ENCODE measurements at places on chromosomes 7 and 10.
A peak's percentile ranks its signal among the peaks of the same experiment; 100 is the strongest.

- DNase-seq = no peak
These were observed 62.6 kb downstream of the CCNY start for GRCh38 chr10:35398908-35399307.

DNA sequence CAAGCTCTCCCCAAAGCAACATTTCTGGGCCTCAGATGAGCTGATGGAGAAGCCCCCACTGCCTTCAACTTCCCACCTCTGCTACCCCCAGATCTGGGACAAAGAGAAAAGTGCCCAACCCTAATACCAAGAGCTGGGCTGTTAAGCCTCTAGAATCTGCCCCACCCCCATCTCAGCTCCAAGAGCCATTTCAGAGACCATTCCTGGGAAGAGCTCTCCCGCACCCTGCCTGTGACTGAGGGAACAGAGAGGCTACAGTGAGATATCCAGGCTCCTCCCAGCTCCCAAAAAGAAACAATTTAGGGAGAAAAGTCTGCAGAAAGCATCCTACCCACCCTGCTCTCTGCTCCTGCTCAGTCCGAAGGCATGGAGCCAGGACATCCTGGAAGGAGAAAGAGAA is 2.5 kb upstream of the KCNH2 start:
- DNase-seq = no peak

- DNase-seq = no peak
These were observed 336.3 kb downstream of the PPP1R3A start for GRCh38 chr7:113582471-113582870.

- no peak for DNase-seq
These were observed 3.6 kb downstream of the VAX1 start for GRCh38 chr10:117134306-117135025.

GRCh38 chr7:87411186-87411585 is 64.3 kb downstream of the ABCB4 start:
- DNase-seq = no peak

- DNase-seq = no peak
These were observed 202.3 kb upstream of the LRRN3 start for GRCh38 chr7:110888641-110889040.

DNA sequence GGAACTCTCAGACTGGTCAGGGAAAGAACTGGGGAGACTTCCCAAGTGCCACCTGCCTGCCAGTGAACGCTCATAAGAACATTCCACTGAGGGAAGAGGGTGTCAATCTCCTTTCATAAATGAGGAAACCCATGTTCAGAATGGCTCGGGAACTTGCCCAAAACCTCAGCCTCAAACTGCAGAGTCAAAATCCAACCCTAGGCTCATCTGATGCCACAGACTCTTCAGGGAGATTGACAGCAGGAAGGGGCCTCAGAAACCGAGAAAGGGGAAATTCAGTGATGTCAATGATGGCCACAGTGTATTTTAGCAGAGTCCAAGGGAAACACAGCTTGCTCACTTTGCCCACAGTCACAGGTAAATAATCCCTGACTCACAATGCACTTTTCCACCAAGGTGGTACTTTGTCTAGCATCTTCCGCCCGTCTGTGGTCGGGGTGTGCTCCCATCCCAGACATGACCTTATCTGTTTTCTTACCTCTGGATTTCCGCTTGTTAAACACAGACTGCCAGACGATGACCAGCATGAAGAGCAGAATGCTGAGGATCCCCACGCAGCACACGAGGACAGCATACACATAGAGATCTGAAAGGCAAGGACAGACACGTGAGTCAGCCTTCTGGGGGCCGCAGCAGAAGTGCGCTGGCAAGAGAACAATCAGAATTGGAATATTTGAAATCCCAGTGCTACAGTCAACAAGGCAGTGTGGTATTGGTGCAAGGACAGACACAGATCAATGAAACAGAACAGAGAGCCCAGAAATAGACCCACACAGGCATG is 38.4 kb downstream of the VSTM4 start:
- DNase-seq = no peak

GRCh38 chr10:132566892-132567291 is 29.3 kb downstream of the INPP5A start:
- no peak for DNase-seq

DNA sequence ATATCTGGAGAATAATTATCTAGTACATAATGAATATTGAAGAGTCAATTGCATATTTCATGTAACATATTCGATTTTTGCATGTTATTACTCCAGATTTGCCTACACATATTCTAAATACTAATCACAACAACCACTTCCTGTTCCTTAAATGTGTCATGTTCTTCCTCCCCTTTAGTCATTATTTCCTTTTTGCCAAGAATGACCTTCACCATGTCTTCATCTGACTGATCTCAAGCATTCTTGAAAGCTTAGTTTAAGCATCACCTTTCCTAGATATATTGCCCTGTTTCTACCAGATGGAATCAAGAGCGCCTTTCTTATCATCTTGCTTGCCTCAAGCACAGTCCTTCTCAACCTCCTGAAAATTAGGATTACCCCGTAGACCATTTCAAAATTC is 23.5 kb upstream of the MEOX2 start:
- DNase-seq = no peak

DNA sequence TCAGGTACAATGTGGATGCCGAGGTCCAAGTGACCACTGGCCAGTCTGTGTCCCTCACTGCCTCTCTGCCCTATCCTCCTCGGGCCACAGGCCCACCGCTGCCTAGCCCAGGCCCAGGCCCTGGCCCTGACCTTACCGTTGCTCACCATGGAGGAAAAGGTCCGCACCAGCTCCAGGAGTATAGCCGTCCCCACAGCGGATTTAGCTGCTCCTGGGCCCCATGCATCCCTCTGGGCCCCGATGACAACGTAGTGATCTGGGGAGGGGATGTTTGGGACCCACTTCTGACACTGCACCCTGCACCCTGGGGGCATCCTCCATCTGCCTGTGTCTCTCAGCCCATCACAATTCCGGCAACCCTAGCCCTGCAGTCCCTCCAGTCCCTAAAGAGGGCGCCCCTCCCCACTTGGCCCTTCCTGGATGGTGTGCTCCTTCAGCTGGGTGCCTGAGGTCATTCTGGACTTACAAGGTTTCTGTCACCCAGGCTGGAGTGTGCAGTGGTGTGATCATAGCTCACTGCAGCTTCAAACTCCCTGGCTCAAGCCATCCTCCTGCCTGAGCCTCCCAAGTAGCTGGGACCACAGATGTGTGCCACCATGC is 12.1 kb downstream of the TFR2 start:
- DNase-seq = no peak

- DNase-seq = no peak
These were observed 360.0 kb upstream of the AOAH start for GRCh38 chr7:37084303-37084702.

DNA sequence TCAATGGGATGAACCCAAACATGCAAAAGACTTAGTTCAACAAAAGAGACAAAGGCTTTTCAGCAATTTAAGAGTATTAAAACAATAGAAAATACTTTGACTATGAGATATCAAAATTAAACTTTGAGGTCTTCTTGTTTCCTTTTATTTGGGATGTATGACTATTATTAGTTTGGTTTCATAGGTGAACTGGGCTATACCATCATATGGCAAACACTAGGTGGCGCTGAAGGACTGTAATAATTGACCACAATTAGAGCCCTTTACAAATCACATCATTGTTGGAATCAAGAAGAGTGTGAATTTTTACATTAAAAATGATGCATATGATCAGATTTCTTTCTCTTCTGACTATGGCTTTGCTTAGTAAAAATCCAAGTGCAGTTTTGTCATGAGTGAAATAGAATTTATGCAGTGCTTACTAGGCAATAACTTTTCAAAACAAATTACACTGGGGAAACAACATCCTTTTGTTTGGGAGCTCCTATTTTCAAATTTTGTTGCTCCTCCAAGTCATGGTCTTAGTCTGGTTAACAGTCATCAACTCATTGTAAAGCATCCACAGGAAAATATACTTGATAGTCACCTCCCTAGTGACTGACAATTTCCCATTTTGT is 14.7 kb upstream of the NXPH1 start:
- no peak for DNase-seq

GRCh38 chr10:126917975-126918908 is 13.0 kb downstream of the DOCK1 start:
- peak; percentile 58 for DNase-seq

DNA sequence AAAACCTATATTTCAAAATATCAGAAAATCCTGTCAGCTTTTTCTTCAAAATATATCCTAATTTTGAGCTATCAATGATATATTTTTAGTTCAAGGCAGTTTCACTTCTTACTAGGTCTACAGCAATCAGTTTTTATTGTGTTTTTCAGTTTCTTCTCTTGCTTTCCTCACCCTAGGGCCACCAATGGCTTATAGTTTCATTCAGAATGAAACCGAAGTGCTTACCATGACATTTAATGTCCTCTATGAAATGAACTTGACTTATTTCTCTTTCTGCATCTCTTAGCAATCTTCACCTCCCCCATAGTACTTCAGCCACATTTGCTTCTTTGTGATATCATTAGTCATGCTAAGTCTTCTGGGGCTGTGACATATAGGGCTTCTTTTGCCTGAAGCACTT is 100.3 kb downstream of the ARL5B start:
- no peak for DNase-seq

- no peak for DNase-seq
These were observed 211.7 kb downstream of the CCSER2 start for GRCh38 chr10:84540022-84540616.

DNA sequence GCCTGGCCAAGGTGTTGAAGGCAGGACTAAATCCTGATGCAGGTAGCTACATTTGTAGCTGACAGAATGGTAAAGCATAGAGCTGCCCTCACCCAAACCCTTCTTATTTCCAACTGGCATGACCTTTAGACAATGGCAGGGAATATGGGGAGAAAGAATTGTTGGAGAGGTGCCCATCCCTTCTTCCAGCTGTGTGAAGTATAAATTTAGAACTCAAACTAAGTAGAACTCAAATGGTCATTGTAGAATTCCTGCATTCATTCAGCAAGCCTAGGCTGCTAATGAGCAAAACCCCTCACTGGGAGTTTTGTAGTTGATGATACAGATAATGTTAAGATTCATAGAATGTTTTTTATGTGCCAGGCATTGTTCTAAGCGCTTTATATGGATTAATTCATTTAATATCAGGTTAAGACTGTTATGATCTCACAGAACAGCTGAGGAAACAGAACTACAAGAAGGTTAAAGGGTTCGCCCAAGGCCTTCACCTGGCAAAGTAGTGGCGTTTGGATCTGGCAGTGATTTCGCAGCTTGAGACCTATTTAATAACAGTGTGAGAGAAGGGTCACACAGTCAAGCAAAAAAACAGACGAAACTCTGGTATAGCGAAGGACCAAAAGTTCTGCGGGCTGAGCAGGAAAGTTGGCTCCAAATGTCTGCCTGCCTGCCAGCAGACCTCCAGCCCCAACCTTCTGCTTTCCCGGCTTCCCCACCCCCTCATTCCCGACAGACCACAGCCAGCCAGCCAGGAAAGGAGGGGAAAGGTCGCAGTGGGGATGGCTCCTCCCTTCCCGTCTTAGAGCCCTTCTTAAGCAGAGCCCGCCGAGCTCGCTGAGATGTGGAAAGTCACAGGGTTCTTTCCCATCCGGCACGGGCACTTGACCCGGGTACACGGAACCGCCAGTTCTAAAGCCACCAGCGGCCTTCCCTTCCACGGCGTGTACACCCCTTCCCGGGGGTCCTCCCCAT is 1.6 kb upstream of the HILPDA start:
- peak; percentile 96 for DNase-seq

DNA sequence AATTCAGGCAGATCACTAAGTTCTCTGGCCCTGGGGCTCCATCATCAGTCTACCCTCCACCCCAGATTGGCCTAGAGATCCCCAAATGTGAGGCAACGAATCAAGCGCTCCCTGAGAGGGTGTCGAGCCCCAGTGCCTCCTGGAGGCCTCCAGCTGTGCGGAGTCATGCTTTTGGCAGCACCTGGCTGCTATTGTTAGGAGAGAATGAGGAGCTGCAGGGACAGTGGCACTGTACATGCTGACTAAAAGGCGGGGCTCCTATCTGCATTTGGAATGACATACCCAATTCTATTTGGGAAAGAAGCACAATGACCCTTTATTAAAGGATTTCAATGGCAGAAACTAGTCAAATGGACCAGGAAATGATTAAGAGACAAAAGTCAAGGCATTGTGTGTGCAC is 161.8 kb downstream of the DPY19L1 start:
- DNase-seq = no peak

DNA sequence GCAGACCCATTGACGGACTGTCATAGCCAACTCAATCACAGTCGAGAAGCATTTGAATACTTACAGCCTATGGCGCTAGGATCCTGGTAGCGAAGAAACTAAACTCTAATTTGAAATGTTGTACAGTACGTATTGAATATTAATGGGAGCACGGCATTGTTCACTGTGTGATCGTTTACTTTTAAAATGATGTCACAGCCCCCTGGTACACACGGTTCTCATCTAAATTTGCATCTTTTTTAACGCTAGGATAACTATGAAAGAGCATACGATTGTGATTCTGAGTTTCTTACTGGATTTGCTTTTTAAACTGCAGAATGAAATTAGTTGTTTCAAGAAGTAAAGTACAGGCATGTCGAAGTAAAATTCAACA is 895 bp upstream of the NAPEPLD start:
- no peak for DNase-seq

- no peak for DNase-seq
These were observed 38.6 kb upstream of the MXI1 start for GRCh38 chr10:110168601-110169481.

DNA sequence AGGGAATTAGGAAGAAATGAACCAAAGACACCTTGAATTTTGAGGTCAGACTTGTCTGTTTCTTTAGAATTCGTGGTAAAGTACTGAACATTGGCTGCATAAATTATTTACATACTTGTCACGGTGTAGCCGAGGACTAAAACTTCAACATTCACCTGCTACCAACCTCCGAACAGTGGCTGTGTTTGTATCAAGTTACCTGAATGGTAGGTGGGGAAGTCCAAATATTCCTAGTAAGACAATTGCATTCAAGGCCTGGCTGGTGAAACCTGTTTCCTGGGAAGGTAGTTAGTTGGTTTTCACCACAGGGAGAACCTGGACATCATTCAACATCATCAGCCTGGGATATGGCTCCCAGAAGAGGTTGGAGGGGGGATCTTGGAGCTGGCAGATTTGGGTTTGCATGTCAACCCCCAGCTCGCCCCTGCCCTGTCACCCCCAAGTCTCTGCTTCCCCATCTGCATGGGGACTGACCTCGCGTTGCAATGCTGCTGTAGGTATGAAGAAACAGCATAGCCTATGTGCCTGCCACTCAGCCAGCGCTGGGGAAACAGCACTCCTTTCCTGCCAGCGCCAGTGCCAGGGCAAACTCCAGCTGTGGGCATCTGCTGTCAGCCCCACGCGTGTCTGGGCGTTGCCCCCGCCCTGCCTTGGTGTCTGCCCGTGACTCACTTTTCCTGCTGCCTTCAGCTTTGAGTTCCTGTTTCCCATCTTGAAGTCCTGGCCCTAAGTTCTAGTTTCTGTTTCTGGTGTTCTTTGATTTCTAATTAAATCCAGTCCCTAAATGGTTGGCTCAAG is 12.7 kb upstream of the LARP4B start:
- peak; percentile 92 for DNase-seq

All from posterior vena cava (tissue), 2 donors.